ENCODE measurements at places on chromosomes 11 and 22.

- peak; percentile 15 for DNase-seq
Observed at GRCh38 chr22:46661221-46661851, 41.1 kb downstream of the GRAMD4 start.

- DNase-seq: no peak
Observed at GRCh38 chr11:102521121-102521520, 9.4 kb downstream of the MMP7 start.

GRCh38 chr11:97995874-97996273, 1024.9 kb upstream of the CNTN5 start:
- no peak for DNase-seq

DNA sequence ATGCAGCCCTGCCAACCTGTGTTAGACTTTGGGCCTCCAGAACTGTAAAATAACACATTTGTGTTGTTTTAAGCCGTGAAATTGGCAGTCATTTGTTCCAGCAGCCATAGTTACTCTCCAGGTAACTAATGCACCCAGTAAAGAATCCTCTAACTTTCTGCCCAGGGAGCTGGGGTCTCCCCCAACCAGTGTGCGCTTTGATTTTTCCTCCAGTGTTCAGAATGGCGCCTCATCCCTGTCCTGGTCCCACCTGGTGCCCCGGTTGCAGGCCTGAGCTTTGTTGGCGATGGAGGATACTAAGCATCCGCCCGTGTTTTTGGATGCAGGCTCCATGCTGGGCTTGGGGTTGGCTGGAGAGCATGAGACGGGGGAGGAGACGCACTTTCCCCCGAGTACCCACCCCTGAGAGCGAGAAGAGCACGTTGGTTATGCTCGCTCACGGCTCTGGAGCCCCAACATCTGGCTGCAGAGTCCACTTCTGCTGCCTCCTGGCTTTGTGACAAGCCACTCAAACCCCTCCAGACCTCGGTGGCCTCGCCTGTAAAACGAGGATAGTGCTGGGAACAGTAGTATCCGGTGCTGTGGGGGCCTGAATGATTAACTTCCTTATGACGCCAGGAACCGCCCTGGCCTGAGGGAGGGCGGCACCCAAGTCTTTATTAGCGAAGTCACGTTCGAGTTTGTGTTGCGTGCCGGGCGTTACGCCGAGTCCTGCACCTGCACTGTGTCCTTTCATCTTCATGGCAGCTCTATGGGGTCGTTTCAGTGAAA, 25.8 kb downstream of the MRGPRD start:
- no peak for DNase-seq

GRCh38 chr11:111801135-111801534, 34.9 kb upstream of the PPP2R1B start:
- no peak for DNase-seq

DNA sequence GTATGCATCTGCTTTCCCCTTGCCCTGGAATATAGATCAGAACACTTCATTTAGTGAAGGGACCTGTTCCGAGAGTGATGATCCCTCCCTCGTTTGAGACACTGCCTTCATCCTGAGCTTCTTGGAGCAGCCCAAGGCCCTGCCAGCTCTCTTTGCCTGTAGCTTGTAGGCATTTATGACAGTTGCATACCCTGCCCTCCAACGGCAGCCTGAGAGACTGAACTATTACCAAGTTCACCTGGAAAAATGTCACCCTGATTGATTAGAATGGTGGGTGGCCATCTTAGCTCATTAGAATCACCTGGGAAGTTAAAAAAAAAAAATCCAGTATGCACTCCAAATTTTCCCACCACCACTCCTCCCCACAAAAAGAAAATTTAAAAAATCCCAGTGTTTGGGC, 1.5 kb downstream of the MICAL3 start:
- no peak for DNase-seq
